Activated CD8-positive, alpha-beta T cell treated with anti-CD3 and anti-CD28 coated beads, Interleukin-2, amount 10 ng/mL, durations not matched to agents 7 days and 5 days (primary cell): ENCODE measurements at places on chromosomes 5 and 9.

DNA sequence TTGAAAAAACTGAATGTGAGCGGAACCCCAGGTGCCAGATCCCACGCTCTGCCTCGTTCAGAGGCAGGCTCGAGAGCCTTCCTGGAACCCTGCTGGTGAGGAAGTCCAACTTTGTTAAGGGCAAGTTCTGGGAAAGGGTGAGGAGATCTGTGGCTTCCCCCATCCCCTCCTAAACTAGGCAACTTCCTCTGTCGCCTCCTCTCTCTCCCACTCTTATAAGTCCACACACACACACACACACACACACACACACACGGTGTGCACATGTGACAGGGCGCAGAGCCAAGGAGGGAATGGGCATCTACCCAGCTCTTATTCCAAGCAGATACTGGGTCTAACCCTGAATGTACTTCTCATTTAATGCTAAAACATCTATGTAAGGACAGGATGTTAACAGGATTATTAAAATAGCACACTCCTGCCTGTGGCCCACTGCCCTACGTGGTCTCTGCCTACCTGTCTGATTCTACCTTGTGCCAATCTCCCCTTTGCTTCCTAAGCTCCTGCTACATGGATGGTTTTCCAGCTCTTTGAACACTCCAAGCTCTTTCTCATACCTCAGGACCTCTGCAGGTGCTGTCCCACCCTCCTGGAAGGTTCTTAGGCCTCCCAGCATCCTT lies 72.4 kb upstream of the FBXW11 start:
- peaks cover 45% of the 10 kb centered on the region for H3K4me1 ChIP-seq

DNA sequence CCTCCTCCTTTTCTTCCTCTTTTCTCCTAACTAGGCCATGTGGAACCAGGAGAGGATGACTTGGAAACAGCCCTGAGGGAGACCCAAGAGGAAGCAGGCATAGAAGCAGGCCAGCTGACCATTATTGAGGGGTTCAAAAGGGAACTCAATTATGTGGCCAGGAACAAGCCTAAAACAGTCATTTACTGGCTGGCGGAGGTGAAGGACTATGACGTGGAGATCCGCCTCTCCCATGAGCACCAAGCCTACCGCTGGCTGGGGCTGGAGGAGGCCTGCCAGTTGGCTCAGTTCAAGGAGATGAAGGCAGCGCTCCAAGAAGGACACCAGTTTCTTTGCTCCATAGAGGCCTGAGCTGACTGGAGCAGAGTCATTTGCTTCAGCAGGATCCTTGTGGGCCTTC lies 13.7 kb downstream of the NUDT2 start:
- no peak for DNase-seq
- no peak overlapping the region for H3K4me3 ChIP-seq
- no peak overlapping the region for H3K27ac ChIP-seq
- no peaks in the 10 kb centered on the region for H3K4me1 ChIP-seq

- no peaks in the 10 kb centered on the region for H3K4me1 ChIP-seq
- no peaks in the 10 kb centered on the region for H3K36me3 ChIP-seq
- no peak for DNase-seq
- no peak overlapping the region for H3K4me3 ChIP-seq
- H3K27ac ChIP-seq = no peak overlapping the region
Observed at GRCh38 chr9:125906144-125906543, 159.0 kb downstream of the PBX3 start.

DNA sequence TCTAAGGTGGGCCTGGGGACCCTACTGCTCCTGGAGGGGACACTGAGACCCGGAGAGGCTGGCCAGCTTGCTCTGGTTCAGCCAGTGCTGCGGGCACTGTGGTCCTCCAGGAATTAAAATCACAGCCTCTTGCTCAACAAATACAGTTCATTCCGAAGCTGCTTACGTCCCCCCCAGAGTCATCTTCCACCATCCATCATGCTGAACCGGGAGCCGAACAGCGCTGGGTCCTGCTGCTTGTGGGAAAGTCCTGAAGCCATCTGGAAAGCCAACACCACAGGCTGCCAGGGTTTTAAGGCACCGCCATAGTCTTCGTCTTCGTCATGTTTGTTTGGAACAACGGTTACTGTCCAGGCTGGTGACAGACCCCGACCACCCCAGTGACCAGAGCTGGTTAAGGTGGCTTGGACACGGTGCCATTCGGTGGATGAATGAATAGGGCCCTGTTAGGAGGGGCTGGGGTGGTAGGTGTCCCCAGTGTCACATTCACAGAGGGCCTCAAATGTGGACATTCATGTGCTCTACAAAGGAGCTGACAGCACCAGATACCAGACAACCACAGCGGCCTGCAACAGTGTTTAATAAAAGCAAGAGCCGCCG lies 81.6 kb upstream of the PHYKPL start:
- H3K36me3 ChIP-seq = no peaks in the 10 kb centered on the region
- no peaks in the 10 kb centered on the region for H3K27me3 ChIP-seq
- no peak for DNase-seq
- H3K27ac ChIP-seq = no peak overlapping the region
- no peaks in the 10 kb centered on the region for H3K4me1 ChIP-seq
- H3K4me3 ChIP-seq = no peak overlapping the region

DNA sequence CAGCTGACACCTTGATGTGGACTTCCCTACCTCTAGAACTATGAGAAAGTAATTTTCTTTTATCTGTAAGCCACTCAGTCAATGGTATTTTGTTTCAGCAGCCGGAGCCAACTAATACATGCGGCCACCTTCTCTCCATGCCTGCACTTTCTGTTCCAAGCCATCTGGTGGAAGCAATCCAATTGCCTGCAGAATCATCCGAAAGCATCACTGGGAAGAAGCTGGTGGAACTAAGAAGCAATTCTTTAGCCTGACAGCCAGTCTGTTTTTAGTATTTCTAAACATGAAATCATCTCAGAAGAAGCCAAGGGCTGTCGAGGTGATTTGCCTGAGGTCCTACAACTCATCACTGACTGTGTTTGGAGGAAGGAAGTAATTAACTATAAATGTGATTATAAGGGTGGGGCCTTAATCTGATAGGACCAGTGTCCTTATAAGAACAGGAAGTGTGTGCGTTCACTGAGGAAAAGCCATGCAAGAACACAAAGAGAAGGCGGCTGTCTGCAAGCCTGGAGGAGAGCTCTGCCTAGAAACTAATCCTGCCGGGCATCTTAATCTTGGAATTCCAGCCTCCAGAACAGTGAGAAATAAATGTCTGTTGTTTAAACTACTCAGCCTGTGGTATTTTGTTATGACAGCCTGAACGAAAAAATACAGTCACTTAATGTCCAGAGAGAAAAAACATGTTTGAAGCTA lies 49.1 kb downstream of the NXNL2 start:
- H3K36me3 ChIP-seq = no peaks in the 10 kb centered on the region
- no peak for DNase-seq
- H3K4me3 ChIP-seq = no peak overlapping the region
- no peak overlapping the region for H3K27ac ChIP-seq
- peaks cover 7% of the 10 kb centered on the region for H3K27me3 ChIP-seq

- DNase-seq = no peak
- H3K27ac ChIP-seq = no peak overlapping the region
- no peak overlapping the region for H3K4me3 ChIP-seq
- H3K27me3 ChIP-seq = peaks cover 2% of the 10 kb centered on the region
- no peaks in the 10 kb centered on the region for H3K4me1 ChIP-seq
Observed at GRCh38 chr5:147658293-147658932, 124.1 kb downstream of the JAKMIP2 start.

- no peak overlapping the region for H3K4me3 ChIP-seq
- no peaks in the 10 kb centered on the region for H3K36me3 ChIP-seq
- H3K27ac ChIP-seq = no peak overlapping the region
- H3K4me1 ChIP-seq = no peaks in the 10 kb centered on the region
- no peak for DNase-seq
Observed at GRCh38 chr5:124050120-124050770, 538.3 kb downstream of the CSNK1G3 start.
